ENCODE measurements at places on chromosomes 2 and 18. TPM values are rescaled to one million over a fixed set of nuclear protein-coding genes. Genes with fewer than 3 reads are reported as not detected.
A peak's percentile ranks its signal among the peaks of the same experiment; 100 is the strongest.

LIMS4 gene
- 66.8 TPM for total RNA-seq

C2orf66 gene
- total RNA-seq = not detected

AGXT gene
- not detected for total RNA-seq

LYG1 gene
- total RNA-seq = 5.8 TPM

SERPINB13 gene
- not detected for total RNA-seq

CRYGD gene
- total RNA-seq = not detected

HOXD12 gene
- not detected for total RNA-seq

DNA sequence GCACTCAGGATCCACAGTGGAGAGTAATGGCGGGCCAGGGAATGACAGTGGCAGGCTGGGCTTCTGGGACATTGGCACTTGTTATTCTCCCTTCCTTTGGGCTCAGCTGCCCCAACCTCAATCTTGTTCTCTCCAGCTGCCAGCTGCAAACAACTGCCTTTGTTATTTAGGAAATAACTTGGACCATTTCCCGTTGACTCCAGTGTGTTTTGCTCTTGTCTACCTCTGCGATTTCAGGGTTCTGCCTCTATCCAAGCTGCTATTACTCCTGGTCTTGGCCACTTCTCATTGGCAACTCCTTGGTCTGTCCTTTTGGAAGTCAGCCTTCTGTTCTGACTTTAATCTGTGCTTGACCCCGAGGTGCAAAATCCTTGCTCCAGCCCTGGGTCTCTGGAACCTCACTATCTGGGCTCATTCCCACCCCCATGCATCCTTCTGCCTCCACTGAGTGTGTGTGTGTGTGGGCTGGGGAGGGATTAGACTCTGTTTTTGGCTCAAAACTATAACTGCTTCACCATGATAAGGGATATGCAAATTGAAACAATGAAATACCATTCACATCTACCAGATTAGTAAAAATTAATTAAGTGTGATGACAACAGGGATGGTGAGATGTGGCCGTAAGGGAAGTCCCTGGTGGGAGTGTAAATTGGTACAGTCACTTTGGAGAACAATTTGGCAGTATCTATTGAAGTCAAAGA lies 134.1 kb upstream of the CXCR4 start:
- H3K4me3 ChIP-seq = no peak overlapping the region
- no peak for DNase-seq

- H3K27me3 ChIP-seq = no peaks in the 10 kb centered on the region
- H3K36me3 ChIP-seq = no peaks in the 10 kb centered on the region
- H3K4me1 ChIP-seq = no peaks in the 10 kb centered on the region
- no peak for DNase-seq
Measured at GRCh38 chr2:38215522-38215921, 139.6 kb upstream of the CYP1B1 start.

DNA sequence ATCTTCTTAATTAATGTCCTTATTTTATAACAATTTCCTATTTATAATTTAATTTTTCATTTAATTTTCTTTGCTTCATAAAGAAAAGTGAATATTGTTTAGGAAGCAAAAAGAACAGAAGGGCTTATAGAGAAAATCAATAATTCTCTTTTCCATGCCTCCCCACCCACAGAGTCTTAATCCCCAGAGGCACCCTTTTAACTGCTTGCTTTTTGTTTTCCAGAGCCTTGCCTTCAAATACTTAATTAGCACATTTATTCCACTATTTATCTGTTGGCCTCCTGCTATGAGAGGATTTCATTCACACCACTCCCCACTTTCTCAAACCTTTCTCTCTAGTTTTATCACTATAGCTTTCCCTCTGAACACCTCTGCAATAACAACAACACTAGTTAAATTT lies 373.6 kb downstream of the MBD2 start:
- no peak overlapping the region for H3K4me3 ChIP-seq
- no peaks in the 10 kb centered on the region for H3K36me3 ChIP-seq
- no peak for DNase-seq
- H3K27ac ChIP-seq = no peak overlapping the region
- H3K27me3 ChIP-seq = no peaks in the 10 kb centered on the region

DNA sequence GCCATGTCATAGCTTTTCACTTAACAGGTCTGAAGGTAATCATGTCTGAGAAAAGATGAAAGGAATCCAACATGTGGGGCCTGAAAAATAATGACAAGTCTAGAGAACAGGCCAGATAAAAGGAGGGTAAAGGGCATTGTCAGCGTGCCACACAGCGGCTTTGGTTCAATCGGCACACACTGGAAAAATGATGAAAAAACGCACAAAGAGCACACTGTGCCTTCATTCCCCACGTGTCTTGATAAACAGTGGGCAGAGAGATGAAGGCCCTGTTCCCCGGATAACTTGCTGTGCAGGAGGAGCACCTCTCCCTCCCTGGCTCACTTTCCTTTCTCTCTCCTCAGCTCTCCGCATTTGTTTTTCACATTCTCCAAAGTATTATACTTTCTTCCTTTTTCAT lies 766.3 kb downstream of the TDRD15 start:
- no peaks in the 10 kb centered on the region for H3K36me3 ChIP-seq
- DNase-seq = no peak
- H3K27ac ChIP-seq = no peak overlapping the region

- H3K27ac ChIP-seq = no peak overlapping the region
- no peak for DNase-seq
- H3K4me1 ChIP-seq = no peaks in the 10 kb centered on the region
Measured at GRCh38 chr2:83859553-83859952, 599.5 kb downstream of the SUCLG1 start.

DNA sequence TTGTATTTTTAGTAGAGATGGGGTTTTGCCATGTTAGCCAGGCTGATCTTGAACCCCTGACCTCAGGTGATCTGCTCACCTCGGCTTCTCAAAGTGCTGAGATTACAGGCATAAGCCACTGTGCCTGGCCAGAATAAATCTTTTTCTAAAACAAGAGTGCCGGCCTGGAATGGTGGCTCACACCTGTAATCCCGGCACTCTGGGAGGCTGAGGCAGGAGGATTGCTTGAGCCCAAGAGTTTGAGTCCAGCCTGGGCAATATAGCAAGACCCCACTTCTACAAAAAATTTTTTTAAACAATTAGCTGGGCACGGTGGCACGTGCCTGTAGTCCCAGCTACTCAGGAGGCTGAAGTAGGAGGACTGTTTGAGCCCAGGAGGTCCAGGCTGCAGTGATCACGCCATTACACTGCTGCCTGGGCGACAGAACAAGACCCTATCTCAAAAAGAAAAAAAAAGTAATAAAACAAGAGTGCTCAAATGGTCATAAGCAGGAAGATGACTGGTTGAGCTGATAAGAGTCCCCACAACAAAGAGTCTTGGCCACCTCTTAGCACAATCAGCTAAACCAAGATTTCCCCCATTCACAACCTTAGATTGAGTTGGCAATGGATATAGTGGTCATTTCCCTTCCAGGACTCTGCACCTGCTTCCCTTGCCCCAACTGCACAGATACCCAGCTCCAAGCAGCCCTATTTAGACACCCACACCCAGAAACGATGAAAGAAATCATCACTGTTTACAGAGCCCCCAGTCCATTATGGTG lies 5.8 kb upstream of the UCN start:
- no peak for DNase-seq
- H3K4me1 ChIP-seq = no peaks in the 10 kb centered on the region
- H3K27me3 ChIP-seq = no peaks in the 10 kb centered on the region
- no peak overlapping the region for H3K27ac ChIP-seq

DNA sequence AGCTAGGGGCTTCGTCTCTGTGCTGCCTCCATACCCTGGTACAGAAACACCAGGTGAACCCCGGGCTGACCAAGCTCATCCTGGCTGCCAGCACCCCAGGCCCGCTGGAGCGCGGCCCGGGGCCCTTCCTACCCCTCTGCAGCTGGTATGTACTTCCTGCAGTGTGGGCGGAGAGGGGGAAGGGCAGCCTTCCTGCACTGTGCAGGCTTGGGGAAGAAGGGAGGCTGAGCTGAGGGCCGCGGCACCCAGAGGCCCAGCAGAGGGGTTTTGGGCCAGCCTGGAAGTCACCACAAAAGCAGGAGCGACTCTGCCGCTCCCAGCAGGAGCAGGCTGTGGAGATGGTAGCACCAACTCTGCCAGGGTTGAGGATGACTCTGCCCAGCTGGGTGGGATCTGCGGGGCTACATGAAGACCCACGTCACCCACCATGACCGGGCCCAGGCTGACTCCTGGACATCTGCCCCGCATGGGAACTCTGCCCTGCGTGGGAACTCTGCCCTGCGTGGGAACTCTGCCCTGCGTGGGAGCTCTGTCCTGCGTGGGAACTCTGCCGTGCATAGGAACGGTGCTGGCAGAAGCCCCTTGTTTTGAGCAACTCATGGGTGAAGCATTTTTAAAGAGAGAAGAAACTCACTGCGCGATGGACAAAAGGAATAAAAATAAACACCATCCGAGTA lies 273.3 kb downstream of the NDUFA10 start:
- DNase-seq = no peak
- peaks cover 49% of the 10 kb centered on the region for H3K4me1 ChIP-seq
- H3K27ac ChIP-seq = peak overlapping the region; percentile 52
- H3K36me3 ChIP-seq = no peaks in the 10 kb centered on the region
- H3K27me3 ChIP-seq = no peaks in the 10 kb centered on the region

DNA sequence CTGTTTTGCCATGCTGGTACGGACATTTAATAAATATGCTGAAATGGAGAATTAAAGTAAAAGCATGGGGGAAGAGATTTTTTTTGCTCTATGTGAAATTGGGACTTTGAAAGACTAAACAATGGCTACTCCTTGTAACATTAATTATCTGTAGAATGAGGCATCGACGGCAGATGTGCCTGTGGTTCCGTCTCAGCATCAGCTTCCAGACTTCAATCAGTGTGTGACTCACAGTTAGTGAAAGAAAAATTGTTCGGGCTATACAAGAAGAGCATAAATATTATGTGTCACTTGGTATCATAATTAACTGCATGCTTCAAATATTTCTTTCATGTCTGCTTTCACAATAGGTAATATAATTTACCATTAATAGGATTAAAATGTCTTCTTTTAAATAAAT lies 117.0 kb upstream of the SMIM21 start:
- no peak overlapping the region for H3K4me3 ChIP-seq
- no peaks in the 10 kb centered on the region for H3K4me1 ChIP-seq
- no peak overlapping the region for H3K27ac ChIP-seq
- DNase-seq = no peak

DNA sequence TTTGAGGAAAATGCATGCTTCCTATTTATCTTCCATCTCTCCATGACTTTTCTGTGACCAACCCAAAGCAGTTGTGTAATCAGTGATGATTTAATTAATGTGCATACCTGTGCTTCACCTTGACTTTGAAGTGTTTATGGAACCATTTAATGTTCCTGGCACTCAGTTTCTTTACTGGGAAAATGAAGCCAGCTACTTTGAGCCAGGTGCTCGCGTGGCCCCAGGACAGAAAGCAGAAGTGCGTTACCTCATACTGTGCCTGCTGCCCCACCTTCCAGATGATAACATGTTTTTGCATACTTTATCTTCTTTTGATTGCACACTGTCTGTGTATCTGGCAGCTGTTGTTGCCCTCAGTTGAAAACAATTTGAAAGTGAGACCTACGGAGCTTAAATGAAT lies 61.3 kb downstream of the PMAIP1 start:
- no peak overlapping the region for H3K4me3 ChIP-seq
- no peaks in the 10 kb centered on the region for H3K27me3 ChIP-seq
- H3K4me1 ChIP-seq = no peaks in the 10 kb centered on the region
- no peak overlapping the region for H3K27ac ChIP-seq

DNA sequence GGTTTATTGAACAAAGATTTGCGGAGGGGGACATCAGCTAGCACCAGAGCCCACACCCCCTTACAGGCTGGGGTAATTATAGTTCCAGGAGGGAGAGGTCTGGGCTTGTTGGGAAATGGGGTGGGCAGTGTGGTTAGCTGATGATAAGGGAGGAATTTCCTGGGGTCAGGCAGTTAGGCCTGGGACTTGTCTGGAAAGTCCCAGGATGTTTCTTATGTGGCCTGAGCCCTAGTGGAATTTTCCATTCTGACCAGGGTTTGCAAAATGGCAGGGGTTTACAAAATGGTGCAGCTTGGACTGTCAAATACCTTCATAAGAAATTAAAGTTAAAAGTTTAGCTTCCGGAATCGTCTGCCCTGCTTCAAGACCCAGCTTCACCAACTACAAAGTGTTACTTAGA lies 199.1 kb downstream of the FBXO15 start:
- H3K27ac ChIP-seq = no peak overlapping the region
- H3K27me3 ChIP-seq = no peaks in the 10 kb centered on the region
- no peak overlapping the region for H3K4me3 ChIP-seq

DNA sequence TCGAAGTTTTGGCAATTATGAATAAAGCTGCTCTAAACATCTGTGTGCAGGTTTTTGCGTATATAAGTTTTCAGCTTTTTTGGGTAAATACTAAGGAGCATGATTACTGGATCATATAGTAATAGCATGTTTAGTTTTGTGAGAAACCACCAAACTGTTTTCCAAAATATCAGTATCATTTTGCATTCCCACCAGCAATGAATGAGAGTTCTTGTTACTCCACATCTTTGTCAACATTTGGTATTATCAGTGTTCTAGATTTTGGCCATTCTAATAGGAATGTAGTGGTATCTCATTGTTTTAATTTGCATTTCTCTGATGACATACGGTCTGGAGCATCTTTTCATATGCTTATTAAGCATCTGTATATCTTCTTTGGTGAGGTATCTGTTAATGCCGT lies 143.4 kb upstream of the MYO3B start:
- no peak for DNase-seq
- H3K27me3 ChIP-seq = no peaks in the 10 kb centered on the region
- H3K4me1 ChIP-seq = no peaks in the 10 kb centered on the region

GRCh38 chr2:6730649-6731532 lies 134.8 kb downstream of the CMPK2 start:
- no peak overlapping the region for H3K27ac ChIP-seq
- DNase-seq = no peak
- H3K36me3 ChIP-seq = no peaks in the 10 kb centered on the region
- H3K4me1 ChIP-seq = no peaks in the 10 kb centered on the region
- no peak overlapping the region for H3K4me3 ChIP-seq
- no peaks in the 10 kb centered on the region for H3K27me3 ChIP-seq

- no peak overlapping the region for H3K4me3 ChIP-seq
- no peak for DNase-seq
- no peaks in the 10 kb centered on the region for H3K36me3 ChIP-seq
Measured at GRCh38 chr2:207503234-207503633, 26.5 kb upstream of the CREB1 start.

DNA sequence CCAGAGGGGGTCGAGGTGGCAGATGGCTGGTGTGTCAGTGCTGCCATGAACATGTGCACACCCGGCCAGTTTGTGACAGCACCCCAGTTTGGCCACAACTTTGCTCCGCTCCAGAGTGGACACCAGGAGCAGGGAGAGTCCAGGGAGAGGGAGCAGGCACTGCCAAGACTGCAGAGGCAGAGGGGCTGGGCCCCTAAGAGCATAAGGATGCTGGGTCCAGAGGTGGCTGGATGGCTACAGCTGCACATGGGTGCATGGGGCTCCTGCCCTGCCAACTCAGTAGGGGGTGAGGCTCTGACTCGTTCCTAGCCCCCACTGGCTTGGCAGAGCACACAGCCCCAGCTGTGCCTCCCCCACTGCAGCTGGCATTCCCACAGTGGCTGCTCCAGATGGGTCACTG lies 999.2 kb upstream of the CRIM1 start:
- no peak overlapping the region for H3K4me3 ChIP-seq
- DNase-seq = no peak
- H3K4me1 ChIP-seq = no peaks in the 10 kb centered on the region
- no peaks in the 10 kb centered on the region for H3K27me3 ChIP-seq
- no peaks in the 10 kb centered on the region for H3K36me3 ChIP-seq

Measured in thoracic aorta (tissue), 2 donors.